ENCODE measurements at places on chromosomes 2 and 18. TPM values are rescaled to one million over a fixed set of nuclear protein-coding genes. Genes with fewer than 3 reads are reported as not detected.

- no peak for DNase-seq
Observed at GRCh38 chr2:20008703-20009102, 3.8 kb downstream of the MATN3 start.

DNA sequence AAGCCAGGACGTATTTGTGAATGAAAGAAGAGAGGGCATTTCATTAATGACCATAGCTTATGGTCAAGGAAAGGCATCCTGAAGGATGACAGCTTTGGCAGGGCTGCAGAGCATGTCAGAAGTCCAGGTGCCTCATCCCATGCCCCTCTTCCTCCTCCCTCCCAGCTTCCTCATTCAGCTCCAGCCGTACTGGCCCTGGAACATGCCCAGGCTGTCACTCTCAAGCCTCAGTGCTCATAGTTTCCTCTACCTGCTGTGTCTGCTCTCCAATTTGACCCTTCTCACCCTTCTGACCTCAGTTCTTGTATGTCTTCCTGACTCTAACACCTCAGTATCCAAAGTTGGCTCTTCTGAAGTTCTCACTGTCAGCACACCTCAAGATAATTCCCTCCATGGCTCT is 695.8 kb upstream of the HS6ST1 start:
- no peak for DNase-seq

Gene FAP
- total RNA-seq, result 57.7 TPM

DNA sequence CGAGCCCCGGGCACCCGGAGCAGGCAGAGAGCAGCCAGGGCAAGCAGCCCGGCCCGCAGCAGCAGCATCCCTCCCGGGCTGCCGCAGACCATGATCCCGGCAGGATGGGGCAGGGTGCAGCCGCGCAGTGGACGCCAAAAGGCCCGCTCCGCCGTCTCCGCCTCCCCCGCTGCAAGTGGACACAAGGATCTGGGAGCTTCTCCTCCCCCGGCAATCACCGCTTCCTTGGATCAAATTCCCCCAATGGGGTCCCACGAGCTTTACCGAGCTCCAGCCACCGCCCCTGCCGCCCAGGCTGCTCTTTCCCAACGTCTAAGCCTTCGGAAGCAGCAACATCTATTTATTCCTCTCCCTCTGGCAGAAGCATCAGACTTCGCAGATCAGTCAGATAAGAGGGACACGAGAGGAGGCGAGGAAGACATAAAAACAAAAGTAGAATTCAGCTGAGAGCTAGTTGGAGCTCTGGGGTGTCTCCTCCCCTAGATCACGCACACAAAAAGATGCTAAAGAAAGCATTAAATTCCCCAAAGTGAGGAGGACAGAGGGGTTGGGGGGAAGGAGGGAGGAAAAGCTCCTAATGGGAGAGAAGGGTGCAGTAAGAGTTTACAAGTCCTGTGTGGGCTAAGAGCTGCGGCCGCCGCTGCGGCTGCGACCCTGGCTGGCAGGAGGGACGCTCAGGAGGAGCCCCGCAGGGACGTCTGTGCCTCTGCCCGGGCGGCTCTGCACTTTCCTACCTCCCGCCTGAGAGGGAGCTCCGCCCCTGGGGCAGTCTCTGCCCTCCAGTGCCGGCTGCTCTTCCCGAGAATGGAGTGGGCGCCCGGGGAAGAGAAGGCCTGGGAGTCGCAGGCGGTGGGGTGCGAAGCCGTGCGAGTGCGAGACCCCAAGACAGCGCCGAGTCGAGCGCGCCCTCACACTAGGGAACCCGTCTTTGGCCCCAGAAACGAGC is at the start of gene FRZB:
FRZB (minus strand) TSS at position 177 of the 946 bp plus-strand sequence; CDS start at position 92, 85 bp downstream.
- peak; percentile 66 for DNase-seq

GRCh38 chr18:811892-812375 is at the start of gene YES1:
Gene YES1 (minus strand): TSS chr18:812242. CDS start chr18:756827, 55,415 bp downstream.
- no peak for DNase-seq

DNA sequence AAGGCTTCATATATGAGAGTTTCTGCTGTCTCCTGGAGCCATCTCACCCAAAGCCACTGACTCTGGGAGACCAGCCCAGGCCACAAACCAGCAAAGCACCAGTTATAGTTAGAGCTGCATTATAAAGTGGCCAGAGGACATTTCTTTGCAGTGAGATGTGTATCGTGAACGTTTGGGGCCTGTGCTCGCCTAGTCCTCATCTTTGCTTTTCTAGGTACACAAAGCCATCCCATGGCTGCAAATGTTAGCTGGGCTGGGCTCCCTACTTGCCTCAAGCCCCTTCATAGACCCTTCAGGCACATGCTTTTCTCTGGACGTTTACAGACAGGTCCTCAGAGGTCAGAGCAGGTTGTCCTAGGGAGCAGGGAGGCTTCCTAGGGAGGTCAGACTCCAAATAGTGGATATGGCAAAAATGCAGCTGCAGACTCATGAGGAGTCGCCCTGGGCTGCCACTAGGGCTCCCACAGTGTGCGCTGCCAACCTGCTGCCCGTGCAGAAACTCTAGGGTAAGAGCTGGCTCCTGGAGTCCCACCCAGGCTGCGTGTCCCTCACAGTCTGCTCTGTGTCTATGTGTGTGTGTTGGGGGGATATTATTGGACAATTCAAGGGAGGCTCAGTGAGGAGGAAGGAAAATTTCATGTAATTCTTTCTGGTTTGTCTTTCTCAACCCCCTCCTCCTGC is 141.0 kb downstream of the RPIA start:
- no peak for DNase-seq

GRCh38 chr2:110717734-110718133 is 14.6 kb upstream of the ACOXL start:
- DNase-seq, result no peak

Gene NYAP2
- 0.79 TPM for total RNA-seq

DNA sequence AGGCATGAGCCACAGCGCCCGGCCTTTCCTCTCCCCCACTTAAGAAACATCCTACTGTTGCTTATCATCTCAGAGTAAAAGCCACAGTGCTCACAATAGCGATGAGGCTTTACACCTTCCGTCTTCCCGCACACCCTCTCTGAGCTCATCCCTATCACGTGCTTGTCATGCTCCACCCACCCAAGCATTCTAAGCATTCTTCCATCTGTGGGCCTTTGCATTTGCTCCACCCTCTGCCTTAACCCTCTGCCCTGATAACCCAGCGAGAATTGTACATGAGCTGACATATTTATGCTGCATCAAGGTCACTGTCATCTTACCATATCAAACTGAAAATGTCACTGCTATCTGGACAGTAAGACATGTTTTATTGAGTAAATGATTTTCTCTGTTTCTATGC is 22.6 kb downstream of the FOXI3 start:
- DNase-seq, result no peak

DNA sequence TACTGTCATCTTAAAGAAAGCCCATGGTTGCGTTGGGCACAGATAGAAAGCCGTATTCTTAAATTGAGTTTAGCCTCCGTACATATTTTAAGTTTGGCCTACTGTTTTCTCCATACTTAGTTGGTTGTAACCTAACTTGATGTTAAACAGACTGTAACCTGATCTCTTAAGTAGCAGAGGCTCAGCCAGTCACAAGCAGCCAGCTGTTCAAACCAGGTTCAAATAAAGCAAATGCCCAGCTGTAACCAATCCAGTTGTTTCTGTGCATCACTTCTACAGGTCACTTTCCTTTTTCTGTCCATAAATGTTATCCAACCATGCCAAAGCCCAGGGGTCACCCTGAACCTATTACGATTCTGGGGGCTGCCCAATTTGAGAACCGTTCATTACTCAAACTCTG is 10.0 kb upstream of the THADA start:
- DNase-seq, result no peak

- no peak for DNase-seq
Observed at GRCh38 chr18:48892146-48892855, 58.5 kb downstream of the SMAD7 start.

GRCh38 chr2:236601316-236602202 is 31.9 kb downstream of the ACKR3 start:
- no peak for DNase-seq

Gene NTSR2
- not detected for total RNA-seq

DNA sequence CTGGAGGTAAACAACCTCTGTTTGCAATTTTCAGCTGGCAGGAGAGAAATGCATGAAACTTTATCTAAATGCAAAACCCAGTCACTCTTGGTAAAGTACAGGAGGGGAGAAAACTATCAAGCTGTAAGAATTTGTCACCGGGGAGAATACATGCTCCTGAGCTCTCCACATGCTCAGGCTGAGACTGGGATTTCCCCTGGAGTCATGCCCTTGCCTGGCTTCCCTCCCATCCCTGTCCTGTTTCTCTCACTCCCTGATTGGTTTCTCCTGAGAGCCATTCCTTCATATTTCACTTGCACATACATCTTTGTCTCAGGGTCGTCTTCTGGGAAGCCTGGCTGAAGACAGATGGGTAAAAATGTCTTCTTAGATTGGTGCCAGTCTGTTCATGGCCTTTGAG is 52.9 kb upstream of the SPATS2L start:
- DNase-seq, result no peak

Gene ANKRD62
- 0.11 TPM for total RNA-seq

Gene UXS1
- total RNA-seq, result 47.2 TPM

DNA sequence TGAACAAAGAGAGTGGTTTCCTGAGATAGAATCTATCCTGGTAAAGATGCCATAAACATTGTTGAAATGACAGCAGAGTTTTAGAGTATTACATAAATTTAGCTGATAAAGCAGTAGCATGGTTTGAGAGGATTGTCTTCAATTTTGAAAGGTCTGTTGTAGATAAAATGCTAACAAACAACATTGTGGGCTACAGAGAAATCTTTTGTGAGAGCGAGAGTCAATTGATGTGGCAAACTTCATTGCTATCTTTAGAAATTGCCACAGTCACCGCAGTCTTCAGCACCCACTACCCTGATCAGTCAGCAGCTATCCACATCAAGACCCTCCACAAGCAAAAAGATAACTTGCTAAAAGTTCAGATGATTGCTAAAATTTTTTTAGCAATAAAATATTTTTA is 17.5 kb downstream of the VRK2 start:
- DNase-seq, result no peak

DNA sequence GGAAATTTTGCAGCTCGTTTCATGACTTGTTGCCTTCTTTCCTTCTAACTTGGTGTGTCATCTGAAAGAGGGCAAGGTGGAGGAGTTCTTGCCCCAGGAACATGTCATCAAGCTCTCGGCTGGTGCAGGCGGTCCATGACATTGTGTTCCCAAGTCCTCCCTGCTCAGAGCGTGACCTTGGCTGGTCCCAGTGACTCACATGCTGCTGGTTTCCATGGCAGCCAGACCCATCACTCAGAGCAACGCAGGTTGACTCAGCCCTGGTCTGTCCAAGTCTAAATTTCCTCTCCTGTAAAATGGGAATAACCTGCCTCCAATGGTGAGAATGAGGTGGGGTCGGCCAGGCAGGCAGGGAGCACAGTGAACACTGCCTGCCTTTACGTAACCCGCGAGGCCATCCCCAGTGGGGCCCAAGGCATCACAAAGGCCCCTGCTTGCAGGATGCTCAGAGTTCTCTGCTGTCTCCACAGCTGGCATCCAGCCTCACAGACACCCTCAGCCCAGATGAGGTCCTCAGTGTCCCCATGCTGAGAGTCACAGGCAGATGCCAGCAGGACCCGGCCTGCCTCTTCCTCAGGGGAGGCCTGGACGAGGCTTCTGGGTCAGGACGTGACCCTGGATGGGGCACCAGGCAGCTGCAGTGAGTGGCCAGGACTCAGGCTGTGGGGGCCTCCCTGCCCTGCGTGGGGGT is 143.7 kb downstream of the TPO start:
- no peak for DNase-seq

DNA sequence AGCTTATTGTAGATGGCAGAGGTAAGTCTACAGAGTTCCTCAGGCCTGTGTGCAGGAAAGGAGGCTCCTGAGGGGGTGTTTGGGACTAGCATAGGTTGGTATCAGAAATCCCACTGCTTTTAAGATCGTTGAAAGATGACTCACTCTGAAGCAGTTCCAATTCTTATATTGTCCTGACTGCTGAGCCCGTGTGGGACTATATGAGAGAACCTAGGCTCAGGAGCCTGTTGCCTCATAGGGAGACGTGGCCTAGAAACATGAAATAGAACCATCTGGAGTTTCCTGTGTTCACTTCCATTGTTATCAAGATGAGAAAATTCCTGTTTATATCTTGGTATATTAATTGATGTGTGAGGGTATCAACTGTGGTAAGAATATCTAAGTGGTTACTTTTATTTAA is 5.7 kb downstream of the CCT7 start:
- no peak for DNase-seq

DNA sequence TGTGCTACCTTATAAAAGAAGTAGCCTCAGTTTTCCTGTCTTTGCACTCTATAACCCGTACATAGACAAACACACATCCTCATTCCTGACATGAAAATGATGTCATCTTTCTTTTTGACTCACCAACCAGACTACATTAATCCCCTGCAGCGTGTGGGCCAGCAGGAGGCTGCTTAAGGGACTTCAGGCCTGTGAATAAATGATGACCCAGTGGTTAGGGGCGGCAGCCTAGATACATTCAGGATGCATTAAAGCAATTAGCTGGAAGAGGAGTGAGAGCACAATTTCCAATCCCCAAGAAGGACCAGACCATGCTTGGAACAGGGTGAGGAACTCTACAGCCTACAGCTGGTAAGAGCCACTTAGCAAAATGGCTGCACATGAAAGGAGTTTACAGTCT is 57.3 kb upstream of the KLF7 start:
- DNase-seq, result no peak

DNA sequence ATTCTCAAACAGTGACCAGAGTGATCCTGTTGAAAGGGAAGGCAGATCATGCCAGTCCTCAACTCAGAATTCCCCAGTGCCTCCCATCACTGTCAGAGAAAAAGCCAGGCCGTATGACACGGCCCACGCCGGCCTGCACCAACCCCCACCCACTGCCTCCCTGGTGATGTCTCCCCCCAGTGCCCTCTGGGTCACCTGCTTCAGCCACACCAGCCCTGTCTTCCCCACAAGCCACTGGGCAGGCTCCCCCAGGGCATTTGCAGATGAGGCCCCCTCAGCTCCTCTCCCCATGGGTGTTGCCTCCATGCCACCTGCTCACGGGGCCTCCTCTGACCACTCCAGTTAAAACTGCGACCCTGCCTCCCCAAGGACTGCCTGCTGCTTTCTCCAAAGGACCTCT is 169.8 kb downstream of the SH3RF3 start:
- DNase-seq, result no peak

Gene SLC20A1
- 59.7 TPM for total RNA-seq

Gene CRYBA2
- not detected for total RNA-seq

Gene GALNT14
- 2.9 TPM for total RNA-seq

DNA sequence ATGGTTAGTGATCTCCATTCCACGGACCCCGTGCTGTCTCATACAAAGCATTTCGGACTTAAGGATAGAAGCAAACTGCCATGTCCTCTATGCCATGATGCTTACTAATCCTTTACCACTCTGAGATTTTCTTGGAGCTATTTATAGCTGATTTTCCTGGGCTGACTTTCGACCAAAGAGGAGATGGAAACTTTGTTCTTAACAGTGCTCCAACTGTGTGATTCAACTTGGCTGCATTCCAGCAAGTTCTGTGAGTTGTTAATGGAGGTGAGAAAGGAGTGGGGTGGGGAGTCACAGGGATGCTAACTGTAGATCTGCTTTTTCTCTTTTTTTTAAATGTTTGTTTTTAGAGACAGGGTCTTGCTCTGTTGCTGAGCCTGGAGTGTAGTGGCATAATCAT is 45.5 kb upstream of the MSH2 start:
- DNase-seq, result no peak

- DNase-seq, result no peak
Observed at GRCh38 chr2:205531072-205531471, 151.2 kb upstream of the NRP2 start.

- DNase-seq, result no peak
Observed at GRCh38 chr2:194674043-194674442, 983.0 kb upstream of the SLC39A10 start.

Gene C2orf76
- 25.3 TPM for total RNA-seq

- no peak for DNase-seq
Observed at GRCh38 chr2:241018051-241018891, 19.9 kb downstream of the SNED1 start.
